CD4-positive, alpha-beta memory T cell (primary cell): ENCODE measurements at places on chromosomes 12 and 14. TPM values are rescaled to one million over a fixed set of nuclear protein-coding genes. Genes with fewer than 3 reads are reported as not detected.

- H3K27me3 ChIP-seq = no peaks in the 10 kb centered on the region
- no peak overlapping the region for H3K4me3 ChIP-seq
- H3K4me1 ChIP-seq = peaks cover under 1% of the 10 kb centered on the region
- peaks cover 40% of the 10 kb centered on the region for H3K36me3 ChIP-seq
Observed at GRCh38 chr14:105053421-105053820, 11.8 kb downstream of the GPR132 start.

GRCh38 chr14:23062002-23062401 lies 4.7 kb upstream of the CDH24 start:
- H3K27ac ChIP-seq = no peak overlapping the region
- H3K27me3 ChIP-seq = no peaks in the 10 kb centered on the region
- no peak for DNase-seq
- peaks cover 7% of the 10 kb centered on the region for H3K4me1 ChIP-seq
- H3K4me3 ChIP-seq = no peak overlapping the region

DNA sequence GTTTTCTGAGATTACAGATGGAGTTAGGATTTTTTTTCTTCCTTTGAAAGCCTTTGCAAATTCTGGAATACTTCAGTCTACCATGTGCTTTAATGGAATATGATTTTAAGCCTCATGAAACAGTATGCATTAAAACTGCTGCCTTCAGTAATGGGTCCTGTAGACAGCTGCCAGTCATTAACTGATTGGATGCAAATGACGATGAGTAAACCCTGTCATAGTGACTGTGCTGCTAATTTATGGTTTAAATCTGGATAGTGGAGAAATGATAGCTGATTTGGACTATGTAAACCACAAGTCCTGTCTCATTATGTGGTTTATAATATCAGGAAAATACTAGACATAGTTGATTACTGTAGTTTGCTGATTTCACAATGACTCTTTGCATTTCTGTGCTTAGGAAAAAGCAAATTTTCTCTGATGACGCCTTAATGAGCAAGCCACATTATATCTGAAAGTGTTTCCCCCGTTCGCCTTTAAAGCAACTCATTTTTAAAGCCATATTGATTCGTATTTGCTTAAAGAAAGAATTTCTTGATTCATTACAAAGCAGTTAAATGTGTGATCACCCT lies 217.6 kb downstream of the TMTC2 start:
- H3K4me3 ChIP-seq = no peak overlapping the region
- DNase-seq = no peak
- no peaks in the 10 kb centered on the region for H3K27me3 ChIP-seq
- H3K27ac ChIP-seq = no peak overlapping the region

The ACACB gene
- 2.0 TPM for polyA plus RNA-seq

The RPL10L gene
- not detected for polyA plus RNA-seq

GRCh38 chr12:102569803-102570202 lies 89.4 kb upstream of the IGF1 start:
- no peak for DNase-seq
- no peak overlapping the region for H3K4me3 ChIP-seq
- H3K27ac ChIP-seq = no peak overlapping the region
- no peaks in the 10 kb centered on the region for H3K36me3 ChIP-seq

- no peaks in the 10 kb centered on the region for H3K36me3 ChIP-seq
- H3K4me1 ChIP-seq = peaks cover 7% of the 10 kb centered on the region
- peaks cover 7% of the 10 kb centered on the region for H3K27me3 ChIP-seq
- H3K4me3 ChIP-seq = no peak overlapping the region
Observed at GRCh38 chr12:105083551-105084105, 630 bp downstream of the ALDH1L2 start.

The AKAP5 gene
- 0.11 TPM for polyA plus RNA-seq

The CCDC175 gene
- not detected for polyA plus RNA-seq
